ENCODE measurements at places on chromosomes 5 and 9. TPM values are rescaled to one million over a fixed set of nuclear protein-coding genes. Genes with fewer than 3 reads are reported as not detected.

DNA sequence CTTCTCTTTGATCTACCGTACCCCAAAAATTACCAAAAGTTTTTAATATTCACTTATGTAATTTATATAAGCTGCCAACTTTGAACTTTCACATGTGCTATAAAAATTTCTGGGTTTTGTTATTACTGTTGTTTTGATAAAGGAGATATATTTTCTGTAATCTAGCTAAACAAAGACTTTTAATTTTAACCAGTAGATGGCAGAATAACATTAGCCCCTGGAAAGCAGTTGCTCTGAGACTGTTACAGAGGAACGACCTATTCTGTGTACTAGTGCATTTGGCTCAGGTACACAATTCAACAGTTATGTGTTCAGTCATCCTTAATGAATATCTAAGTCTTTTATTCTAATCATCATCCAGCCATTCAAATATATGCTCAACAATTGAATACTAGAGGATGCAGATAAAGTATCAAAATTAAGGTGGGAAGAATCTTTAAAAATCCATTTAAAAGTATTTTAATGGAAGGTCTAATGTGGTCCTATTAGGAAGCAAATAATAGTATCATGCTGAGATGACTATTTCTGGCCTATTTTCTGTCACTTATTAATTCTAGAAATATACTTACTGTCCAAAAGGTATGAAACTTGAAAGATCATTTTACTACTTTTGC is 8.6 kb downstream of the KLHL9 start:
- peak; percentile 83 for DNase-seq
- H3K4me1 ChIP-seq = no peaks in the 10 kb centered on the region
- no peak overlapping the region for H3K27ac ChIP-seq
- H3K36me3 ChIP-seq = peaks cover 9% of the 10 kb centered on the region

DNA sequence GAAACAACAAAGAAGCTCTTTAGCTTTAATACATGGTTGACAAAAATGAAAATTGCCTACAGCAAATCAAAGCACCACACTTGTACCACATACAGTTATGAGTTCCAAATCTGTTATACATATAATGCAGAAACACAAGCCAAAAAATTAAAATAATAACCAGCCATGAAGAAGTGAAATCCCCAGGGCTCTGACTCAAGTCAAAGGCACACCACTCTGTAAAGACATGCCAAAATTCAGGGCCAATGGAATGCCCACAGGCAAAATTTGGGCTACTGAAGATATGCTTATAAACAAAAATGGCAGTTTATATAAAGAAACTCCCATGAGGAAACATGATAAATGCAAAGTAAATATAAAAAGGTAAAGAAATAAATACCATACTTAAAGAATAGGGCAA is 29.0 kb downstream of the THBS4 start:
- DNase-seq = no peak
- peaks cover 3% of the 10 kb centered on the region for H3K4me1 ChIP-seq
- no peak overlapping the region for H3K4me3 ChIP-seq
- no peak overlapping the region for H3K27ac ChIP-seq
- peaks cover 10% of the 10 kb centered on the region for H3K36me3 ChIP-seq
- H3K27me3 ChIP-seq = no peaks in the 10 kb centered on the region

DNA sequence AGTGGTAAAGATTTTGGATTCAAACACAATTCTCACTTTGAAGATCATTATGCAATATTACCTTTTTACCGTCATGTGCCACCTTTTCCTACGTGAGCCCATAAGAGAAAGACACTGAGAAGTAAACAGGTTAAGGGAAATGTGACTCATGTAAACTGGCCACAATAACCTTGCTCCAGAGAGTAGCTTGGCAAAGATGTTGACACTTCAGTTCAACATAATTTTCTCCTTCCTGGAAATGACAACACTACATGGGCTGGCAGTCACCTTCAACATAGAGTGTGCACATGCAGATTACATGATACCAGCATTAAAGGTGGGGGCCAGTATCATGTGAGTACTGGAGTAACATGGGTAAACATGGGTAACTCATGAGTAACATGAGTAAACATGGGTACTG is 141.9 kb downstream of the CDK5RAP2 start:
- no peaks in the 10 kb centered on the region for H3K27me3 ChIP-seq
- DNase-seq = no peak
- peaks cover 12% of the 10 kb centered on the region for H3K36me3 ChIP-seq
- no peak overlapping the region for H3K4me3 ChIP-seq
- H3K4me1 ChIP-seq = no peaks in the 10 kb centered on the region

DNA sequence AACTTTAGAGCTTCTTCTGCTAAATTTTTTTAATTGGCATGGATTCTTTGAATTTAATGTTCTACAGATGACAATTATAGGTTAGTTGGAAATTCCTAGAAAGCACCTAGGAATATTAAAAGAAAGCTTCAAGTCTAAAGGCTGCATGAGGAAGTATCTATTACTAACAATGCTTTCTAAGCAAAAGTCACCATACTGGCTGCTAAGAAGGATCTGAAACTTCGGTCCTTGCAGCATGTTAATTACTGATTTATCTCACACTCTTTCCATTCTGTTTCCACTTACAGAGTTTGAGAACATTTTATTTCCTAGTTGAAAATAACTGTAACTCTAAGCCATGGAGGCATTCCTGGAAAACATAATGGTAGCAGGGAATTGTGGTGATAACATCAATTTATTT is 8.4 kb downstream of the SEMA6A start:
- no peak overlapping the region for H3K27ac ChIP-seq
- no peak for DNase-seq
- H3K4me3 ChIP-seq = no peak overlapping the region
- no peaks in the 10 kb centered on the region for H3K27me3 ChIP-seq

GRCh38 chr9:87546704-87547103 is 49.0 kb downstream of the DAPK1 start:
- no peaks in the 10 kb centered on the region for H3K27me3 ChIP-seq
- peaks cover 10% of the 10 kb centered on the region for H3K36me3 ChIP-seq
- no peak overlapping the region for H3K4me3 ChIP-seq
- no peak overlapping the region for H3K27ac ChIP-seq
- H3K4me1 ChIP-seq = peaks cover 4% of the 10 kb centered on the region

GRCh38 chr5:96149021-96149420 is 187.4 kb upstream of the ELL2 start:
- no peak for DNase-seq
- no peaks in the 10 kb centered on the region for H3K27me3 ChIP-seq
- no peaks in the 10 kb centered on the region for H3K4me1 ChIP-seq

- peaks cover 6% of the 10 kb centered on the region for H3K4me1 ChIP-seq
- no peak overlapping the region for H3K4me3 ChIP-seq
- peaks cover 8% of the 10 kb centered on the region for H3K36me3 ChIP-seq
- no peak overlapping the region for H3K27ac ChIP-seq
- no peak for DNase-seq
- H3K27me3 ChIP-seq = no peaks in the 10 kb centered on the region
Measured at GRCh38 chr5:34756781-34757624, 82.0 kb upstream of the TTC23L start.

GRCh38 chr9:130054325-130054786 is 650 bp downstream of the GPR107 start:
- H3K27ac ChIP-seq = peak overlapping the region; percentile 89
- no peak for DNase-seq
- H3K4me1 ChIP-seq = peaks cover 14% of the 10 kb centered on the region
- H3K36me3 ChIP-seq = peaks cover 5% of the 10 kb centered on the region

- H3K4me1 ChIP-seq = peaks cover 11% of the 10 kb centered on the region
- H3K27me3 ChIP-seq = no peaks in the 10 kb centered on the region
- H3K4me3 ChIP-seq = no peak overlapping the region
- no peaks in the 10 kb centered on the region for H3K36me3 ChIP-seq
- no peak overlapping the region for H3K27ac ChIP-seq
- no peak for DNase-seq
Measured at GRCh38 chr5:112549127-112549526, 130.1 kb upstream of the EPB41L4A start.

- no peaks in the 10 kb centered on the region for H3K27me3 ChIP-seq
- H3K4me1 ChIP-seq = no peaks in the 10 kb centered on the region
- H3K27ac ChIP-seq = no peak overlapping the region
- DNase-seq = no peak
- H3K36me3 ChIP-seq = no peaks in the 10 kb centered on the region
Measured at GRCh38 chr5:30414078-30414477, 779.4 kb upstream of the CDH6 start.

The CIZ1 gene
- total RNA-seq = 47.8 TPM

The HOMER1 gene
- 33.8 TPM for total RNA-seq

The DMRT1 gene
- total RNA-seq = not detected

DNA sequence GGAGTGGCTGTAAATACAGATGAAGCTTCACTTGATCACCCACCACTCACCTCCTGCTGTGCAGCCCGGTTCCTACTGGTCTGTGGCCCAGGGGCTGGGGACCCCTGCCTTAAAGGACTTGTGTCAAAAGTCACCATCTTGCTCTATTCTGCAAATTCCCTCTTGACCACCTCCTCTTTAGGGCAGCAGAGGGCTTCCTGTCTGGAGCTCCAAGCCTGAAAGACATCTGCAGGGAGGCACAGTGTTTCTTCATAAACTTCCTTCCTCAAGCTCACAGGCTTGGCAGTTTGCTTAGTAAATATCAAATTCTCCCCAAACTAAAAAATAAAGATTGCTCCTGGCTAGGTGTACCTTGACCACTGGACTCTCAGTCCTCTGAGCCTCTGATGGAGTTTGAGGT is 104.4 kb downstream of the FRMD3 start:
- no peak for DNase-seq
- H3K27ac ChIP-seq = no peak overlapping the region
- H3K27me3 ChIP-seq = no peaks in the 10 kb centered on the region
- H3K4me1 ChIP-seq = peaks cover 10% of the 10 kb centered on the region

The PCDHA4 gene
- total RNA-seq = 8.6 TPM

The SPATA31A3 gene
- not detected for total RNA-seq

- DNase-seq = no peak
- peaks cover 4% of the 10 kb centered on the region for H3K4me1 ChIP-seq
- peak overlapping the region; percentile 57 for H3K4me3 ChIP-seq
Measured at GRCh38 chr5:15501091-15501791, 1.3 kb downstream of the FBXL7 start.

Data from spinal cord (tissue), 10 donors.